ENCODE measurements at places on chromosomes 2 and 18.

DNA sequence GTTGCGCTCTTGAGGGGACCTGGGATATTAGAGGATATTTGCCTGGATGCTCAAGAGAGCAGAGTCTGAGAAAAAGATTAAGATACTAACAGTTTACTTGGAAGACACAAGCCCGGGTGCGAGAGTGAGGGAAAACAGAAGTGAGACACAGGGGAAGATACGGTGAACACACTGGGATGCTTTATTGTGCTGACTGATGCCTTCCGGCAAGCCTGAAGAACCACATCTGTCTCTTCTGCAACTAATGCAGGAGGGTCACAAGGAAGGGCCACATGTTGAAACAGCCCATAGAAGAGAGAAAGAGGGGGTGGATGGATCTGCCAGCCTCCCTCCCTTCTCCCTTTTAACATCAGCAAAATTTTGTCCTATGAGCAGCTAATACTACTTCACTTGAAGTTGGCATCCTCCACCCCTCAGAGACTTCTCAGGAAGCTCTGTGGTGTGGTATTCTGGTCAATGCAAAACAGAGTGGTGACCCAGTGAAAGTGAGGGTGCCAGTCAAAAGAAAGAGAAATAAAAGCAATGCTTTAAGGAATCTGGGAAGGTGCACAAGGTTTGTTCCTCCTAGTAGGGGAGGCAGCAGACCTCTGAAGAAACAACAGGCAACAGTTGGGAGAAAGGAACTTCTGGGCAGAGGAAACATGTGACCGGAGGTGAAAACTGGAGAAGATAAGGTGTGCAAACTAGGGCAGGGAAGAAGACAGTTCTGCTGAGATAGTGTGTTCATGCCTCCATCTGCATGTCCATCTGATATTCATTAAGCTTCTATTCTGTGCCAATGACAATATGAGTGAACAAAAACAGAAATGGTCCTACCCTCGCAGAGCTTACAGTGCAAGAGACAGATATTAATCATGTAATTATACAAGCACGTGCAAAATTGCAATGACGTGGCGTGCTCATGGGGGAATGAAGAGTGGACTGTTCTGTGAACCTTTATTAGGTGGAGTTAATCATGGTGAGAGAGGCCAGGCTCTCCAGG lies 107.1 kb downstream of the LYPD6B start:
- no peak for DNase-seq

GRCh38 chr2:239424337-239425045 lies 23.7 kb upstream of the HDAC4 start:
- DNase-seq, result no peak

DNA sequence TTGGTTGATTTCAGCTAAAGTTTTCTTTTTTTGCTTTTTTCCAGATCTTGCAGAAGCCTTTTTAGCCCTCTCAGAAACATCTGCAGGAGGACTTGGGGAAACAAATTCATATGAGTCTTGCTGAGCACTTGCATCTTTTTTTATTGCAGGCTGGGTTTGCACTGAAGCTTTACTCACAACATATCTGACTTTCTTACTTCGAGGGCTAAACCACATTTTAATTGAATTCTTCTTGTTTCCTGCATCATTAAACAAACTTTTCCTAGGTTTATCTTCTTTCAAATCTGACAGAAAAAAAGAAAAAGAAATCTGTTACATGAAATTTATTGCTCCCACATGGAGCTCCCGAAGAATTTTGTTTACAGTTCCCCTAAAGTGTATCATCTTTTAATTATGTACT lies 28.3 kb downstream of the BARD1 start:
- no peak for DNase-seq

GRCh38 chr2:29662861-29663260 lies 258.5 kb downstream of the ALK start:
- no peak for DNase-seq

DNA sequence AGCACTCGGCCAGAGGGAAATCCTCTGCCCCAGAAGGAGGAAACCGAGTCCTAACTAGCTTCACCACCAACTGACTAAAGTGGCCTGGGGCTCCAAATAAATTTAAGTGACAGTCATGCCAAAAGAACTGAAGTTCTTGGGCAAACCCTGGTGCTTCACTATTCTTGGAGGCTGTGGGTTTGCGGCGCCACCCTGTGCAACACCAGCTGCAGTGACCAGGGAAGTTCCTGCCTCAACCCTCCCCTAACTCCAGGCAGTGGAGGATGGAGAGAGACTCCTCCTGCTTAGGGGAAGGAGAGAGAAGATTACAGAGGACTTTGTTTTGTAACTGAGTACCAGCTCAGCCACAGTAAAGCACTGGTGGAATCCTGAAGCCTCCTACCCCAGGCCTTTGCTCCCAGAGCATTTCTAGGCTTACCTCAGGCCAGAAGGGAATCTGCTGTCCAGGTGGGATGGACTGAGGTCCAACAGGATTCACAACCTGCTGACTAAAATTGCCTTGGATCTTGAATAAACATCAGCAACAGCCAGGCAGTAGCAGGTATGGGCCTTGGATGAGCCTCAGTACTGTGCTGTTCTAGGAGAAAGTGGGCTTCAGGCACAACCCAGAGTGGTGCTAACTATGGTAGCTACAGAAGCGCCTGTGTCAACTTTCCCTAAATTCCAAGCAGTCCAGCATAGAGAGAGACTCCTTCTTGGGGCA lies 29.4 kb upstream of the BMP10 start:
- no peak for DNase-seq

- DNase-seq, result no peak
Measured at GRCh38 chr18:9919564-9920232, 5.9 kb downstream of the VAPA start.

- DNase-seq, result no peak
Measured at GRCh38 chr2:38454081-38454480, 77.0 kb upstream of the ATL2 start.

GRCh38 chr2:126952216-126952615 lies 53.5 kb downstream of the TEX51 start:
- no peak for DNase-seq

GRCh38 chr2:159916511-159916910 lies 118.5 kb upstream of the CD302 start:
- DNase-seq, result no peak

DNA sequence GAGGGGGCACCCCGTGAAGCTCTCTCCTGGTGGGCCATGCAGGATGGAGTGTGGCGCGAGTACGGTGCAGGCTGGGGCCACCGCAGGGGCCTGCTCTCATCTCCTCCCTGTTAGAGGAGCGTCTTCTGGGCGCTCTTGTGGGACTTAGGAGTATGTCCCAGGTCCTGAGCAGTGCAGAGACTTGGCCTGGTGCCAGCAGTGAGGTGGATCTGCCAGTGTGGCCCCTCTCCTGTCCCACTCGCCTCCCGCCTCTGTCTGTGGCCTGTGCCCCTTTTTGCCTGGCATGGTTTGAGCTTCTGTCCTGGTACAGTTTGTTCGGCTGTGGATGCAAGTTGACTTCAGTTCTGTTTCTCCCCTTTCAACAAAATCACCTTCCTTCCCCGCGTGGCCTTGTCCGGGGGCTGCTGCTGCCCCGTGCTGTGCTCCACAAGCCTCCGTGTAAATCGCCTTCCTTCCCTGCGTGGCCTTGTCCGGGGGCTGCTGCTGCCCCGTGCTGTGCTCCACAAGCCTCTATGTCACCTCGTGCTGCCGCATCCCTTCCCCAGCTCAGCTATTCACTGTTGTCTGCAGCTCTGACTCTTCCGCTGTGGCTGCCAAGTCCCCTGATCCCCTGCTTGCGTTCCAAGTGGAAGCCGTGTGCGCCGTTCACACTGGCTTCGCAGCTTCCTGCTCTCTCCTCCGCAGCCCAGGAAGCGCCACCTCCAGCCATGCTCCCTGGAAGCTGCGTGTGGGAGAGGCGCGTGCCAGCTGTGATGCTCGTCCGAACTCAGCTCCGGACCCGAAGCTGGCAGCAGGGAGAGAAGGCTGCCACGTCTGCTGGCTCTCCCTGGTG lies 13.7 kb downstream of the LDLRAD4 start:
- DNase-seq, result no peak

GRCh38 chr2:8682719-8683667 lies 1.1 kb downstream of the ID2 start:
- peak; percentile 8 for DNase-seq

- DNase-seq, result no peak
Measured at GRCh38 chr2:60957643-60958042, 59.9 kb upstream of the PEX13 start.

GRCh38 chr2:228763379-228763981 lies 507.6 kb downstream of the PID1 start:
- no peak for DNase-seq

DNA sequence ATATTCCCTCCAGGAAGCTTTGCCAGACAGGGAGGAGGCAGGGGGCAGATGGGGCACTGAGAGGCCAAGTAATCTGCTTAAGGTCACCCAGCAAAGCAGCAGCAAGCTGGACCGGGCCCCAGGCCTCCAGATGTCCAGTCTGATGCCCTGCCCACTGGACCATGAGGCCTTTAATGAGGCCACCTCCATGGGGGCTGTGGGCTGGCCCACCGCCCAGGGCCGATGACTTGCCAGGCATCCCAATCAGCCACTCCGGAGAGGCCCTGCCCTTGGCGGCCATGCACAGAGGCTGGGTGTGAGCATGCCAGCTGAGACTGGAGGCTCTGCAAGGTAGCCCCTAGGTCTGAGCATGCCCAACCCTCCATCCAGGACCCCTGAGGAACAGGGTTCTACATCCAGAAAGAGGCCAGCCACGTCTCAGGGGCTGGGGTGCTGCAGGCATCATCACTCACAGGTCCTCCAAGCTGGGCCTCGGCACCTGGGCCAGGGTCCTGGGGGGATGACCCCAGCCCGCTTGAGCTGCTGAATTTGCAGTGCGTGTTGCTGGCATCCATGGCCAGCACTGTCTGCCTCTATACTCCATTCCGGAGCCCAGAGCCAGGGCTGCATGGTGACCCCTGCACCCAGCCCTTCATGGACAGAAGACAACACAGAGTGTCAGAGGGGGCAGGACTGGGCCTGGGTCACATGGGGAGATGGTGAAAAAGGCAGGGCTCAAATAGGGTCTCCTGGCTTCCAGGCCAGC lies 164.2 kb downstream of the INHBB start:
- DNase-seq, result no peak

GRCh38 chr2:69499242-69499641 lies 62.0 kb upstream of the NFU1 start:
- DNase-seq, result no peak

- no peak for DNase-seq
Measured at GRCh38 chr2:159808032-159808425, 10.0 kb upstream of the CD302 start.

- no peak for DNase-seq
Measured at GRCh38 chr2:149221898-149222297, 108.5 kb upstream of the LYPD6 start.

DNA sequence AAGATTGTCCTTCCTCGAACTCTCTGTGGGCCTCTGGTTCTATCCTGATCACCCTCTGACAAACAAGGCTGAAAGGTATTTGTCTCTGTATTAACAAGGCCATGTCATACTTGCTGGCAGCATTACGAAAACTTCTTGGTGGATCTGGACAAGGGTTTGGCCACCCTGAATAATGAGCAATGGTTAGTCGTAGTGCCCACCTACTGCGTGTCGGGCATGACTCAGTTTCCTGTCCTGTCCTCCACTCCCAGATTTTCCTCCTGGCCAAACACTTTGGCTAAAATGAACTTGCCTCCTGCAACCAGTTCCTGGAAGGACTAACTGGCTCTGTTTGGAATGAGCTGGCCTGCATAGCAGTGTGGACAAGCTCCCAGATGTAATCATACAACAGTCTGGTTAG lies 198.5 kb upstream of the SMIM21 start:
- DNase-seq, result no peak

GRCh38 chr2:142877216-142877838 lies at the start of gene KYNU:
TSS of gene KYNU (plus strand) at chr2:142877664. CDS start at chr2:142885368, 7,704 bp downstream.
- no peak for DNase-seq

GRCh38 chr2:143719406-143719805 lies 590.2 kb downstream of the ARHGAP15 start:
- DNase-seq, result no peak

DNA sequence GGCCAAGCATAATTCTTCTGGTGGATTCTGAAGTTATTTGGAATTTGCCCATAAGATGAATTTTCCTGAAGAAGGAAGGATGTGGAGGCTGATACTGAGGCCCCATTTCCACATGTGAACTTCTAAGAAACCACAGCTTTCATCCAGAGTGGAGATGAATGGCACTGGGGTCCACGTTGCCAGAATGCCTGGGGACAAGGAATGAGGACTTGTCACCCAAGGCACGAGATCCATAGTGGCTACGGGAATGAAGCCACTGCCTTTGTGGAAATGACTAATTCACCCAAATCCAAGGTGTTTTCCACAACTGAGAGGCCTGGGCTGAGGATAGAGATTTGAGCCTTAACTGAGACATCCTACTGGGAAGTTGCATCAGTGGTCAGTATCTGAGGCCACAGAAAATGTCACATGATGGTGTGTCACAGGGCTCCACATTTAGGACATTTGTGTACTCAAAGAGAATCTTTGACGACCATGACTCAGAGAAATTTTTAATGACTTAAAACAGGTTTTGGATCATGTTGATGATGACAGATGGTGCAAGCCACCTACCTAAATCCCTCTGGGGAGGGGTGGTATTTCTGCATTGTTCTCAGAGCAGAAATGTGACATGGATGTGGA lies 286.1 kb downstream of the SOX11 start:
- no peak for DNase-seq

- no peak for DNase-seq
Measured at GRCh38 chr2:37858400-37858711, 66.7 kb upstream of the RMDN2 start.

- peak; percentile 24 for DNase-seq
Measured at GRCh38 chr2:1625281-1626001, 118.9 kb downstream of the PXDN start.

DNA sequence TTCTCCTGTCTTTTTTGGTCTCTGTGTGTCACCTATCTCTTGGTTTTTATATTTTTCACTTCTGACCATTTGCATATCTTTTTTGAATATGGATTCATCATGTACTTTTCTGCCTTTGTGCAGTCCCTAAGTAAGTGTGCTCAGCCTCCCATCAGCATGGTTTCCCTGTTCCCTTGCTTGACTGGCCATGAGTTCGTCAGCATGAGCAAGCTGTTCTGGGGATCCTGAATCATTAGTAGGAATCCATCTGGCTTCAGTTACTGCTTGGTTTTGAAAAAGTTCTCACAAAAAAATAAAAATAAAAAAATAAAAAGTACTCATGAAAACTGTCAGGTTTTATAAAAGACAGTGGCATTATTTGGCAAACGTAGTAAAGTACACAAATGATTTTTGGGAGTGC lies 144.1 kb downstream of the NCOA1 start:
- no peak for DNase-seq

DNA sequence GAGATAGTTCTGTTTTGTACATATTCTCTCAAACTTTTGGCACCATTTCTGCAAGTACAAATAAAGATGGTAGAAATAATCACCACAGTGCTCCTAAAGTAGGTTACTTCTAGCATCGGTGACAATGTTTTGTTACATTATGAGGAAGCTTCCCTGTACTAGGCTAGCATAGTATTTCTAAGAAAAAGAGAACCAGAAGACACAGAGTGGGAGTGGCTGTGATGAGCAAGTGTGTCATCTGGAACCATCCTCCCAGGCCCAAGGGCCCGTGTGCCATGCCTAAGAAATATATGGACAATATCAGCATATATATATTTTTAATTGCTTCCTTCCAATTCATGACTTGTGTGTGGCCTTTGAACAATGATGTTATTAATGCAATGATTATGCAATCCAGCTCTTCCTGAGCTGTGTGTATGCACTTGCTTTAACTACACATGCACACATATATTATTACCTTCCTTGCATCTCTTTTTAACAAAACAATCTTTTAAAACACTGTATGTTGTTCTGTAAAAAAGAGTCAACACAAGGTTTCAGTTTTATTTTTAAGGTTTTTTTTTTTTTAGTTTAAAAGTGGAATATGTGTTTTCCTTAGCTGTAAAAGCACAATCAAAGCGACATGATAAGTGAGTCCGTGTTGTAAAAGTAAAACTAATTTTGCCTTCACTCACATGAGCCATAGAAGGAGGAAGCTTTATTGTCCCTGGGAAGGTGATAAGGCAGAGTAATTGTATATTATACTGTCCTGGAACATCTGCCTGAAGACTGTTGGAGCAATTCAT lies 303.9 kb downstream of the ZNF407 start:
- DNase-seq, result no peak

Data from HCT116 (cell line).